ENCODE measurements at places on chromosomes 16 and 17.

- DNase-seq: no peak
Measured at GRCh38 chr17:38636054-38636453, 30.3 kb upstream of the SRCIN1 start.

GRCh38 chr17:76267051-76267576 is 2.0 kb downstream of the UBALD2 start:
- no peak for DNase-seq

DNA sequence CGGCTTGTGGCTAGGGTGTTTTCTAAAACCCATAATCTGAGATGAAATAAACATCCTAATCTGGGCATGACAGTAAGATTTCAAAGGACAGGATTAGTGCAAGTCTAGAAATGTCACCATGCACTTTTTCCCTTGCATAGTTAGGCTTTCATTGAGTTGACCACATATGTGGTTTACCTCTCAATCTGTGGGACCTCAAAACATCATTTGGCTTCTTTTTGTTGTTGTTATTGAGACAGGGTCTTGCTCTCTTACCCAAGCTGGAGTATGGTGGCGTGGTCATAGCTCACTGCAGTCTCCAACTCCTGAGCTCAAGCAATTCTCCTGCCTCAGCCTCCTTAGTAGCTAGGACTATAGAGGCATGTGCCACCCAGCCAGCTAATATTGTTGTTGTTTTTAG is 197.8 kb downstream of the CEP112 start:
- no peak for DNase-seq

DNA sequence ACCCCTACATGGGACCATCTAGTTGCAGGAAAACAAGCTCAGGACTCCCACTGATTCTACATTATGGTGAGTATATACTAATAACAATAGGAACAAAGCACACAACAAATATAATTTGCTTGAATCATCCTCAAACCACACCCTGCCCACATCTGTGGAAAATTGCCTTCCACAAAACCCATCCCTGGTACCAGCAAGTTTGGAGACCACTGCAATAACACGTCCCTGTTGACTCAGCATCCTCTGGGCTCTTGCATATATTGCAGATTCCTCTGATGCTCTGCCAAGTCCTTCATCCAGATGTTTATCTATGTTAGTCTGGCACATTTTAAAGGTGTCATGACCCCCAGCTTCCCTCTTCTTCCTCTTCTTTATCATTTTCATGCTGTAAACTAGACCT is 138.4 kb downstream of the PCTP start:
- DNase-seq: no peak

- peak; percentile 93 for DNase-seq
Measured at GRCh38 chr17:74442670-74443515, 11.0 kb downstream of the GPRC5C start.

GRCh38 chr17:80328634-80329380 is 68.2 kb downstream of the RNF213 start:
- DNase-seq: no peak

DNA sequence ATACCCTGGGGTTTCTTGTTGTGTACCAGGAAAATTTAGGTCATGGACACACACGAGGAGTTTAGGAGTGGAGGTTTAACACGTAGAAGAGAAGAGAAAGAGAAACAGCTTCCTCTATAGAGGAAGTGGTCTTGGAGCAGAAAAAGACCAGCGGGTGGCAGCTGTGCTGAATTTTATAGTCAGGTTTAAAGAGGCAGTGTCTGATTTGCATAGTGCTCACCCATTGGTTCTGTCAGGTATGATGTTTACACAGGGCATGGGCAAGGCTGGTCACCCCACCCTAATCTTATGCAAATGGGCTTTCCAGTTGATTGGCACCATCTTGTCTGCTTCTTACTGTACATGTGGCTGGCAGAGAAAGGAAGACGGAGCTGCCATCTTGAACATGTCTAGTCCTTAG is 309.0 kb downstream of the CDH13 start:
- no peak for DNase-seq

DNA sequence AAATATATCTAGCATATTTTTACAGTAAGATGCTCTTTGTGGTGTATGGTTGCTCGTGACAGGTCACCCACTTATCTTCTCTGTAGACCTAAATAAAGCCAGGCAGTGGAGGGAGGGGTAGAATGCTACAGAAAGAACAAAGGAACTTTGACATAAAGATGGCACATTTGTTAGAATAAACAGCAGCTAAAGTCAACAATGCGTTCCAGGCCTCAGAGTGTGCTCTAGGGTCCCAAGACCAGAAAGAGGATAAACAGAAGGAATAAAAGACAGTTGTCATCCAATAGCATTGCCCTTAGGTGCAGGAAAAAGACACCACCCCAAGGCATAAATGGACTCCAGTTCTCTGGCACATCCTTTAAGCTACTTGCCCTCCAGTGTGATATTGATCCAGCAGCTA is 523.0 kb upstream of the CDH11 start:
- no peak for DNase-seq

DNA sequence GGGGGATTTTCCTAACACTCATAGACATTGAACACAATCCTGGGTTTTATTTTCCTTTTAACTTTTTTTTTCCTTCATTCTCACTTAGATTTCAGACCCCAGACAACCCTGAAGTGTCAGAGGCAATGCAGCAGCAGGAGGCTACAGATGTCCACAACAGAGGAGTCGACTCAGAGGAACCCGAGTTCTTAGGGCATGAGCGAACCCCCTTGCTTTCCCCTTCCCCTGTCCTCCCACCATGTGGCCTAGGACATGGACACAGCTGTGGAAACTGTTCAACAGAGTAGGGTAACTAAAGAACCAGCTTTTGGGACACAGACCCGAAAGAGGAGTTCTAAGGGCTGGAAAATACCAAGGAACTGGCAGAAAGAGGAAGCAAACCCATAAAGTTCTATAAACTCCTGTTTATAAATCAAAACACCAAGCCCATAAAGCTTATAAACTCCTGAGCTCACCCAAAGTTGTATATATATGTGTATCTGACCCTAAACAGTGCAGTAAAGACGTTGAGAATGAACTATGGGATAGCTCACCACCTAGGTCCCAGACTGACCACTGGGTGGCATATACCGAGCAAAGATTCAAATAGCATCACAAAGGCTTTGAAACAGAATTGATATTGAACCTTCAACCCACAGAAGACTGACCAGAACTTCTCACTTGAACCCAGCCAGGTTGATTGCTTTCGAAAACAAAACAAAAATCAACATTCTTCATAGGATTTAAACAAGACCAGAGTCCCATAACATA is 33.9 kb downstream of the CMTM4 start:
- peak; percentile 36 for DNase-seq

DNA sequence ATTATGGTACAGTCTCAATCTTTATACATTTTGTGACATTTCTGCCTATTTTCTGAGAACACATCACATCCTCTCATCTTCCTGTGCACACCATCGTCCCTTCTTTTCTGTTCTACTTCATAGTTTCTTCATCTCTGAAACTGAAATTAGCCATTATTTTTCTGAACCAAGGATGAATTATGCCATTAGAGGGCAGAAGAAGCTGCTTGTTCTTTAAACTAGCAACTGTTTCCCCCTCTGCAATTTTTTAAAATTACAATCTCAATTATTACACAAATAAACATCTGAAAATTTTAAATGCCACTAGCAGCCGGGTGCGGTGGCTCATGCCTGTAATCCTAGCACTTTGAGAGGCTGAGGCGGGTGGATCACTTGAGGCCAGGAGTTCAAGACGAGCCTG is 41.3 kb downstream of the RBBP6 start:
- peak; percentile 25 for DNase-seq

DNA sequence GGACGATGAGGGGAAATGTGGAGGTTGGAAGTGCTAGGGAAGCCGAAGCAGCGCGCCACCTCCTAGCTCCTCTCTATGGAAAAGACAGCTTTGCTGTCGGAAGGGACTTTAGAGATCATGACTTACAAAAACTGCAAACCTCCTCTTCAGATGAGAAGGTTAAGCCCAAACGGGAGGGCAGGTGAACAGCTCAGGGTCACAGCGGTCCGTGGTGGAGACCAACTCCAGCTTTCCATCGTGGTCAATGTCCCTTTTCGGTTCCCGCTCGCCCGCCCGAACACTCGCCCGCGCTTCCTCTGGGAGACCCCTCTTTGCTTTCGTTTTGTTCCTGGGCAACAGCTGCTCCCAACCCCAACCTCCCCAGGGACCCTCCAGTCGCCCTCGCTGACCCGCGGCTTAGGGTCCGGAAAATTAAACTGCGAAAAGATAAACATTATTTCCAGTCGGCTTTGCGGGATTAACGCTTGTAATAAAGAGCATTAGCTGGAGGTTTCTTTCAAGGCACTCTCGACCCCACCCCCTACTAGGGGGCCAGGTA is 7.7 kb downstream of the IRX6 start:
- no peak for DNase-seq

- DNase-seq: no peak
Measured at GRCh38 chr16:23013484-23013883, 135.8 kb downstream of the USP31 start.

GRCh38 chr17:6893382-6894205 is 62.1 kb upstream of the TEKT1 start:
- DNase-seq: no peak

- DNase-seq: no peak
Measured at GRCh38 chr16:27428026-27428785, 26.2 kb downstream of the IL21R start.

GRCh38 chr17:79077587-79077986 is 3.0 kb downstream of the ENGASE start:
- no peak for DNase-seq

- DNase-seq: peak; percentile 68
Measured at GRCh38 chr16:71499775-71500364, 10.7 kb upstream of the ZNF19 start.

- no peak for DNase-seq
Measured at GRCh38 chr17:51630101-51630671, 369.8 kb downstream of the UTP18 start.

DNA sequence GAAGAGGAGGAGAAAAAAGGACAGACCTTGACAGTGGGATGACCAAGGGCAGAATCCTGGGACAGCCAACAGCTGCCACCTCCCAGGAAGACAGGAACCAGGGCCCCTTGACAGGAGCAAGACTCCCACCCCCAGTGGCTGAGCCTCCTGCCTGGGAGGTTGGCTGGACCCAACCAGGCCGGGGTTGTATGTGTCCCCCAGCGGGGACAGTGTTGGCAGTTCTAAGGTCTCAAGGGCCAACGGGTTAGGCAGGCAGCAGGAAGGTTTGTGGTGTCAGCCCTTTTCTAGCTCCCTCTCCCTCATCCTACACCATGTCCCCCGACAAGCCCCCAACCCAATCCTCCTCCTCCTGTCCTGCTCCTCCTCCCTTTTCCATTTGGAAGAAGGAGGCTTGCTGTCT is 126.2 kb downstream of the MRM1 start:
- DNase-seq: no peak

DNA sequence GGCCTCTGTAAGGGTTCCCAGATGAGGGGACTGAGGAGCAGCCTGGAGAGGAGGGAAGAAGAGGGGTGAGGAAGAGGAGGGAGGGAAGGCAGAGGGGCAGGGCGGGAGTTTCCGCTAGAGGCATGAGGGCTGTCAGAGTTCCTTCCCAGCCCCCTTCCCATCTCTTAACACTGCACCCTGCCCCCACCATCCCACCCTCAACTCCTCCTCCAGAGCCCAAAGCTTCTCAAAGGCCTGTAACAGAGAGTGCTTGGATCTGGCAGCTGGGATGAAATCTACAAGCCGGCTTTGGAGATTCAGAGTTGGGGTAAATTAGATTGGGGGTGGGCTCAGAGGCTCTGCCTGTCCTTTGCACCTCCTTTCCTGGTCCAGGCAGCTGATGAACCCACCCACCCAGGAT is 57.3 kb upstream of the DLX4 start:
- no peak for DNase-seq

- peak; percentile 62 for DNase-seq
Measured at GRCh38 chr16:75402821-75403475, 30.4 kb downstream of the CFDP1 start.

Data from kidney tubule cell (primary cell).